Activated CD4-positive, alpha-beta memory T cell treated with anti-CD3 and anti-CD28 coated beads for 36 hours (primary cell): ENCODE measurements at places on chromosomes 12 and 14.

DNA sequence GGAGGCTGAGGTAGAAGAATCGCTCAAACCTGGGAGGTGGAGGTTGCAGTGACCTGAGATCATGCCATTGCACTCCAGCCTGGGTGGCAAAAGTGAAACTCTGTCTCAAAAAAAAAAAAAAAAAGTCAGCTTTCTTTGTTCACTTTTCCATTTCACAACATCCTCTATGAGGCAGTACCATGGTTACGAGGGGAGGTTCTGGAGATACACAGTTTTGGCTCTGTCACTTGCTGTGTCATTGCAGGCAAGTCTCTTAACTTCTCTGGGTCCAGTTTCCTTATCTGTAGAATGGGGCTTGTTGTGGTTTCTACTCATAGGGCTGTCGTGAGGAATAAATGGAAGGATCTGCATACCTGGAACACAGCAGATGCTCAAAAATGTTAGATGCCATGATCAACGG lies 75.6 kb upstream of the SLC24A4 start:
- DNase-seq, result no peak

- DNase-seq, result no peak
Measured at GRCh38 chr12:93125126-93125525, 196.0 kb upstream of the EEA1 start.

GRCh38 chr12:45214749-45215418 lies 1.0 kb upstream of the ANO6 start:
- DNase-seq, result no peak

- no peak for DNase-seq
Measured at GRCh38 chr12:25775968-25776367, 182.5 kb upstream of the RASSF8 start.

- peak; percentile 88 for DNase-seq
Measured at GRCh38 chr14:22549981-22550673, 38.9 kb downstream of the DAD1 start.

GRCh38 chr12:108115123-108116121 lies 13.7 kb upstream of the WSCD2 start:
- DNase-seq, result no peak

DNA sequence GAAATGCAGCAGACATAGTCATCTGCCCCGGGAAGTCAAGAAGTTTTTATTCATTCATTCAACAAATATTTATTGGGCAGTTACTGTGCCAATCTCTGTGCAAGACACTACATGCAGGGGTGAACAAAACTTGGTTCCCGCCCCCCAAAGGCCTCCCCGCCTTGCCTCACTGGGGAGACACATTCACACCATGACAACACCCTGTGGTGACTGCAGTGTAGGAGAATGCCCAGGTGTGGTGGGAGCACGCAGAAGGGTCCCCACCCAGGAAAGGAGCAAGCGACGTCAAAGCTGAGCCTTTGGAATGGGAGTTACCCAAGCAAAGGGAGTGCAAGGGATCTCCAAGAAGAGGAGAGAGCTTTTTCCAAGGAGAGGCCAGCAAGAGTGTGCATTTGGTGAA lies 1.6 kb upstream of the AQP6 start:
- no peak for DNase-seq

DNA sequence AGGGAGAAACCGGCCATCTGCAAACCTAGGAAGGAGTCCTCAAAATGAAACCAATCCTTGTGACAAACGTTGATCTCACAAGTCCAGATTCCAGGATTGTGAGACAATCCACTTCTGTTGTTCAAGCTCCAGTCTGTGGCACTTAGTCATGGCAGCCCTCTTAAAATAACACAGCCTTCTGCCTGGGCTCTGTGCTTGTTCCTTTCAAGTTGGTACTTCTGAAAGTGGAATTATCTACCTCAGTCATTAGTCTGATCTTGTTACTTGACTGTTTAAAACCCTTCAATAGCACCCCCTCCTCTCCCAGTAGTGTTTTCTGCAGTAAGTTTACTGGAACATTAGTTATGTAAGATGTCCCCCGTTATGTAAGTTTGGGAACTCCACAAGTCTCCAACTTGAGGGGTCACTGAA lies 111.0 kb upstream of the HIF1A start:
- DNase-seq, result no peak

- no peak for DNase-seq
Measured at GRCh38 chr14:51310505-51310944, 70.5 kb downstream of the TMX1 start.

DNA sequence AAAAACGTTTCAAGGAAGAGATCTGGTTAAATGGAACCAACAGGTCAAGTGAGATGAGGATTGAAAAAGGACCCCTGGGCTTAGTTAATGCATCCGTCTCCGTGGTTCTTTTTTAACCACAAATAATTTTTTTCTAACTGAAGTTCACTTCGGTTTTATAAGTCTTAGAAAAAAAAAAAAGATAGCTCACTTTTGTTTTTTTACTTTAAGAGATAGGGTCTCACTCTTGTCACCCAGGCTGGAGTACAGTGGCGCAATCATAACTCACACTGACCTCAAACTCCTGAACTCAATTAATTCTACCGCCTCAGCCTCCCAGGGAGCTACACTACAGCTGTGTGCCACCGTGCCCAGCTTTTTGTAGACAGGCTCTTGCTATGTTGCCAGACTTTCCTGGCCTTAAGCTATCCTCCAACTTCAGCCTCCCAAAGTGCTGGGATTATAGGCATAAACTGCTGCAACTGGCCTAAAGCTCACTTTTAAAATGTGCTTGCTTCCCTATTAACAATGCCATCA lies 11.8 kb downstream of the HNRNPC start:
- DNase-seq, result no peak

DNA sequence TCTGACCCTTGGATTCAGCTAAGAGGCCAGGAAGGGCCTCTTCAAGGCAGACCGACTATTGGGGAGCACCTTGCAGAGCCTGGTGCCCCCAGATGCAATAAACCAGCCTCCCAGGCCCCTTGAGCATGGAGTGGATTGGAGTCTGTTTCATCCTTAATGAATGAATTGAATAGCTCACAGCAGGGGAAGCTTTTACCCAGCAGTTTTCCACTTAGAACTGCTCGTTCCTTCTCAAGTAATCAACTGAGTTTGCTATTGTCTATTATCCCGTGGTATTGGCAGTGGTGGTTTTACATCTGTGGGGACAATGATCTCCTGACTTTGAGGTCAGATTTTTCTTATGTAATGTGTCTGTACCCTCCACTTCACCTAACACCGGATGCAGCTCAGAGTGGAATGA lies 197.6 kb downstream of the AACS start:
- no peak for DNase-seq

DNA sequence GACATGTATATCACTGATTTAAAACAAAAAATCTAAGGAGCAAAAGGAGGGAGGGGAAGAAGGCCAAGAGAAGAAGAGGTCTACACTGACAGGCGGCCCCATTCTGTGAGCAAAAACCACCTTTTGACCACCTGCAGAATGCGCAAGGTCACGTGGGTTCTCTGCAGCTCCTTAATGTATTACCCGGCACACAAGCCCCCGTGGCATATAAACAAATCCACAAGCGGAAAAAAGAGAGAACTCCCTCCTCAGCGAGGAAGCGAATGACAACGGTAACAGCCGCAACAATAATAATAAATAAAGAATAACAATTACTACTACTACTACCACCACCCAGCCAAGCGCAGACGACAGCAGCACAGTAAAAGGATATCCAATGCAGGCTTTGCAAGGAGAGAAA lies 1.3 kb downstream of the KSR2 start:
- no peak for DNase-seq

- no peak for DNase-seq
Measured at GRCh38 chr12:10128687-10129086, 1.3 kb downstream of the CLEC7A start.

DNA sequence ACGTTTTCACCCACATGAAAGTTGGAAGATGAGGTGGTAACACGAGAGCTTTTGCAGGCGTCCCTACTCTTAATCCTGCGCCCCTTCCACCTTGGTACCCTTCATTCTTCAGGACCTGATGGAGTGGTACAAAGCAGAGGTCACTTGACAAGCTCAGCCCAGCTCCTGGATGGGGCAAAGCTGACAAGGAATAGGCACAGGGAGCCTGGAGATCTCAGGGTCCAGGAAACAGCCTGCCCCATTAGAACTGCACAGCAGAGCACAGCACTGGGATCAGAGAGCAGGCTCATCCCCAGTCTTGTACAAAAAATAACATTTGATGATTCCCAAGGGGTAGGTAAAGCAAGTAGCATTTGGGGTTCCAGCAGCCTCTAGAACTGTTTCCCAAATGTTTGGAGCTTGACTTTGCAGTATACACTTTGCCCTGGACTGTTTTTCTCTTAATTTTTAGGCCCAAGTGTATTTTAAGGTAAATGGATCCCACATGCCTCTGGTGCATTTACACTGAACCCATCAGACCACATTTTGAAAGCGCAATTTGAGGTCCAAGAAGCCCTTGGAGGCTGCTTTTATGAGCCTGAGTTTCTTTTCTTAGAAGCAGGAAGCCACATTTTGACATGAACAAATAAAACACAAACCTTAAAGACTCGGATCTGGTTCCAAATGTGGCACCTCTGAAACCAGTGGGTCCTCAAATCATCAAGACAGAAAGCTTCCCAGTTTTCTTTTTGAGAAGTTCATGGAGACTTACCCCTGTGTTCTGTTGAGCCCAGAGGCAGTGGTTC lies 633 bp downstream of the TC2N start:
- DNase-seq, result no peak

DNA sequence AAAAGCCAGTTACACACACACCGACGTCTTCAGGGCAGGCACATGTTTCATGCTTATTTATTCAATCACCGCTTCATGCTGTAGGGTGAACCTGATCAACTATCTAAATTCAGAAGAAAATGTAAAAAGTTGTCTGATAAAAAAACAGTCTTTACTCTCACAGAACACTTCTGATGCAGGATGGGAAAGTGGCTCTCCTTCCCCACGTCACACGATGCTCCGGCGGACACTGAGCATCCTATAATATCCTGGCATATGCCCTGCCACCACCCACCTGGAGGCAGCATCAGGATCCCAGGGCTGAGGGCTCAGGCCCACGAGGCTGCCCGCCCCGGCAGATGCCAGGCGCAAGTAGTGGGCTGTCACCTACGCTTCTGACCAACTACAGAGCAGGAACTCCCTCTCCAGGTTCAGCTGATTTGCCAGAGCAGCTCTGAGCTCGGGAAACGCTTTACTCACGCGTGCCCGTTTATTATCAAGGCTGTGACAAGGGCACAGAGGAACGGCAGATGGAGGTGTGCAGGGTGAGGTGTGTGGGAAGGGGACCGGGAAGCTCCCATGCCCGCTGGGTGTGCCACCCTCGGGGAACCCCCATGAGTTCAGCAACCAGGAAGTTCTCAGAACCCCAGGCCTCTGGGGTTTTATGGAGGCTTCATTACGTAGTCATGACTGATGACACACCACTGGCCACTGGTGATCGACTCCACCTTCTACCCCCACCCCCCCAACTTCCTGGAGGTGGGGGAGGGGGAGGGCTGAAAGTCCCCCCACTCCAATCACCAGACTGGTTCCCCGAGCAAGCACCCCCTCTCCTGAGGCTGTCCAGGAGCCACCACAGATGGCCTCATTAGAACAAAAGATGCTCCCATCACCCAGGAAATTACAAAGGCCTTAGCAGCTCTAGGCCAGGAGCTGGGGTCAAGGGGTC lies 32.1 kb downstream of the SLC15A4 start:
- DNase-seq, result no peak

GRCh38 chr12:55713721-55714120 lies 2.1 kb upstream of the BLOC1S1 start:
- DNase-seq, result no peak

- DNase-seq, result no peak
Measured at GRCh38 chr12:54133772-54134375, 54.9 kb downstream of the SMUG1 start.

GRCh38 chr14:68464711-68465110 lies 328.2 kb downstream of the ZFP36L1 start:
- no peak for DNase-seq

DNA sequence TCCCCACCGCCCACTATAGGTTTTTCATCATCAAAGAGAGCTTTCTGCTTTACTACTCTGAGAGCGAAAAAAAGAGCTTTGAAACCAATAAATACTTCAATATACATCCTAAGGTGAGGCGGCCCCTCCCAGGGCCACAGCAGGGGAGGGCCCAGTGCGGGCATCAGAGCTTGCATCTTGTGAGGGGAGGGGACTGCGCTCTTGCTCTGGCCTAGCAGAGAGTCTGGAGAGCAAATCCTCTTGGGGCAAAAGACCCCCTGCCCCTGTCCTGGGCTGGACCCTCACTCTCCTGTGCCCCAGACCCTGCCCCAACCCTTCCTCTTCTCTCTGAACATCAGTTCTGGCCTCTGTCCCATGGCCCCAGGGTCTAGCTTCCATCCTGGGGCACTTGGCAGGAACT lies 15.6 kb downstream of the PLEKHD1 start:
- no peak for DNase-seq

DNA sequence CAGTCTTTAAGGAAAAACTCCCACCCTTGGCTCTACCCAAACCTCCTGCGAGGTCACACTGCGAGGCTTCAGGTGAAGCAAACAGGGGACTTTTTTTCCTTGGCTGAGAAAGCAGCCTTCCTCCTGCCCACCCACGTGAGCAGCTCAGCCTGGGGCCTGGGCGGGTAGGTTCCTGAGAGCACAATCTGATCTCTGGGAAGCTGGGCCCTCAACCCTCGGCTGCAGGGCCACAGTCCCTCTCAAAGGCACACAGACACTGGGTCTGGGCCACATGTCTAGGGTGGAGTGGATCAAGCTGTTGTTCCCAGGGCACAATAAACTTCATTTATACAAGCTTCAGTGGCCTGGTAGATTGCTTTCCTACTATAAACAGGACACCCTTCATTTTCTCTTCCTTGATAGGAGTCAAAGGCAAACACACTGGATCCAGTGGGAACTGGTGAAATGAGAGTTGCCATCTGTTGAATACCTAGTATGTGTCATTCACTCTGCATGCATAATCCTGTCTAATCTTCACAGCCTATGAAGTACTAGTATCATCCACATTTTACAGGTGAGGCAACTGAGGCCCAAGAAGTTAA lies 41.3 kb upstream of the PNMA1 start:
- no peak for DNase-seq

GRCh38 chr12:19302100-19302640 lies 137.1 kb upstream of the AEBP2 start:
- DNase-seq, result no peak

DNA sequence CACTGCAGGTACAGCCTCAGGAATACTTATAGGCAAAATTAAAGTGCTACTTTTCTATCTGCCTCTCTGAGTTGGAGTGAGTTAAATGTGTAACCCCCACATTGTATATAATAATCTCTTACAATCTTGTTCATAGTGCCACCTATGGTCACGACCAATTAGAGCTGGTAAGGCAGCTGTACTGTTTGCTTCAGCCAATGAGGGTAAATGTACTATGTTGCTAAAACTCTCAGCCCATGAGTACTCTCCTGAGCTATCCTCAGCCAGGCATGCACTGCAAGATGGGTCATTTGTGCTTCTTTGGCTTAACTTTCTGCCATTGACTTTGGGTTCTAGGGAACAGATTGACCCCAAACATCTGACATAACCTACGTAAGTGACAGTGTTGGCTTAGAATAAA lies 15.0 kb upstream of the MDM2 start:
- peak; percentile 35 for DNase-seq

GRCh38 chr12:71691504-71692129 lies 5.7 kb downstream of the TMEM19 start:
- no peak for DNase-seq

GRCh38 chr14:104975481-104976197 lies 2.5 kb downstream of the AHNAK2 start:
- peak; percentile 31 for DNase-seq

GRCh38 chr12:116043659-116044535 lies 233.6 kb downstream of the MED13L start:
- no peak for DNase-seq
